ENCODE measurements at places on chromosomes 16 and 17.

GRCh38 chr16:363110-363765 lies 7.1 kb downstream of the MRPL28 start:
- DNase-seq, result no peak

- DNase-seq, result no peak
Observed at GRCh38 chr16:80962879-80963278, 43.8 kb downstream of the CMC2 start.

GRCh38 chr17:17525956-17526355 lies 29.8 kb upstream of the RASD1 start:
- DNase-seq, result no peak

DNA sequence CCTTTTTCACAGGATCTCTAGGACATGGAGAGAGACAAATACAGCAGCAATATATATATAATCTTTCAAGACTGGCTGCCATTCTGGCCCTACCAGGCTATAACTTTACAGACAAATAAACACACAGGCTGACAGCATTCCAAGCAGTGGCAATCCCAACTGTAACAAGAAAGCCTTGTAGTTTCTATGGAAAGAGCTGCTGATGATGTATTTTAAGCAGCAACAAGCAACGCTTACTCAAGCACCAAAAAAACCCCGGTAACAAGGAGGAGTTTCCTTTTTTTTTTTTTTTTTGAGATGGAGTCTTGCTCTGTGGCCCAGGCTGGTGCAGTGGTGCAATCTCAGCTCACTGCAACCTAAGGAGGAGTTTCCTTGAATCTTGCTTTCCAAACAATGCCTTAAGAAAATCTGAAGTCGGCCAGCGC lies 23.2 kb downstream of the LSM12 start:
- peak; percentile 88 for DNase-seq

DNA sequence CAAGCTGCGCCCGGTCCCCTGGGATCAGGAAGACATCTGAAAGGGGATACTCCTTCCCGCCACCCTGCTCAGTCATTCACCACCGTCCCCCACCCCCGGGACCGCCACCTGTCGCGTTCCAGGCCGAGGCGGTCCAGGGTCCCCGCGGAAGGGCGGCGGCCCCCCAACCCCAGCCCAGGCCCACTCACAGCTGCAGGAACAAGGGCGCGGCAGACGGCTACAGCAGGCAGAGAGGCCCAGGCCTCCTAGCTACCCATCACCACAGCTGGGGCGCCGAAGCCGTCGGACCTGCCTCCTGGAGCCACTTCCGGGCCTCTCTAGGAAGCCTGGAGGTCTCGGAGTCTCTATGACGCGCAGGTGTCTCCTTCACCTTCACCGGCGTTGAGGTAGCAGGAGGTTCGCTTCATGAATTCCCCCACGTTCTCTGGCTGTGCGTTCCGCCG lies at the start of gene SDR42E1:
Gene SDR42E1 (minus strand): TSS at position 272 of the 443 bp plus-strand sequence. CDS start 10,612 bp downstream, outside the sequence.
- DNase-seq, result no peak

DNA sequence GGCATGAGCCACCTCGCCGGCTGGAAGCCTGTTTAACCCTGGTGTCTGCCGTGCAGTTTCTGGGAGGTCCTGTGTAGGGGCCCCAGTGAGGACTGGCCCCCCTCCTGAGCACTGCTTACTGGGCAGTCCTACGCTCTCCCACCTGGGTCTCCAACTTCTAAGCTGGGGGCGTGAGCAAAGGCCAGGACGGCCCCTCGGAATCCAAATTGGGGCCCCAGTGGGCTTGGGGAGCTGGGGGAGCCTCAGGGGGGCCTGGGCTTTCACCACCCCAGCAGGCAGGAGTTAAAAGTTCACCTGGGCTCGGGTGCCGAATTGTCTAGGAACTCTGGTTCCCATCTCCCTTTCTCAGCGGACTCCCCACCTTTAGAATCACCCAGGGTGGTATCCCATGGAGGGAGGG lies 7.2 kb upstream of the SLC38A10 start:
- DNase-seq, result no peak

- no peak for DNase-seq
Observed at GRCh38 chr16:10495031-10495345, 85.4 kb downstream of the EMP2 start.

DNA sequence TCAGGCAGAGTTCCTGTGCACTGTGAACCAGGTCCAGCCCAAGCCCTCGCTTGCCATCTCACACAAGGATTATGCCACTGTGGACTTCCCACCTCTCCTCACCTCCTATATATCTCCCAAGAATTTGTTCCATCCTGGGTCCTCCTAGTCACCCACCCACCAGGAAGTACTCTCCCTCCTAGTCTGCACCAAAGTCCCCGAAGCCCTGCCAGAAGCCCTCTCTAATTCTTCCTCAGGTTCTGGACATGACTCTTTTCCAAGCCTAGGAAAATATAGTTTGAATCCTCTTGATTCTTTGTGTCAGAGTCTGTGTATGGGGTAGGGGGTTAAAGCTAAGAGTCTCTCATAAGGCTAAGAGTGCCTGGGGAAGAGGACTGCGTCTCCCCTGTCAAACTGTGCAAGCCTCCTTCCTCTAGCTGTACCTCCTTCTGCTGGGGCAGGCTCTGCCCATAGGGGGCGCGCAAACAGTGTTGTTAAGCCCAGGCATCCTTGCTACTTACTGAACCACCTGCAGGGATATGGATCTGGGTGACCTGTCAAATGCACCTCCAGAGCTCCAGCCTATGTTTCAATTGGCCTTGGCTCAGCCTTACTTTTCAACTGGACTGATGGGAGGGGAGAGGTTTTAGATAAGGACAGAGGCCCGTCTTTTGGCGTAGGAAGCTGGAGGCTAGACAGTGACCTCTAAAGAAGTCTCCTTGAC lies 16.6 kb upstream of the DLX4 start:
- peak; percentile 77 for DNase-seq

- DNase-seq, result no peak
Observed at GRCh38 chr16:87424266-87424665, 32.1 kb downstream of the MAP1LC3B start.

DNA sequence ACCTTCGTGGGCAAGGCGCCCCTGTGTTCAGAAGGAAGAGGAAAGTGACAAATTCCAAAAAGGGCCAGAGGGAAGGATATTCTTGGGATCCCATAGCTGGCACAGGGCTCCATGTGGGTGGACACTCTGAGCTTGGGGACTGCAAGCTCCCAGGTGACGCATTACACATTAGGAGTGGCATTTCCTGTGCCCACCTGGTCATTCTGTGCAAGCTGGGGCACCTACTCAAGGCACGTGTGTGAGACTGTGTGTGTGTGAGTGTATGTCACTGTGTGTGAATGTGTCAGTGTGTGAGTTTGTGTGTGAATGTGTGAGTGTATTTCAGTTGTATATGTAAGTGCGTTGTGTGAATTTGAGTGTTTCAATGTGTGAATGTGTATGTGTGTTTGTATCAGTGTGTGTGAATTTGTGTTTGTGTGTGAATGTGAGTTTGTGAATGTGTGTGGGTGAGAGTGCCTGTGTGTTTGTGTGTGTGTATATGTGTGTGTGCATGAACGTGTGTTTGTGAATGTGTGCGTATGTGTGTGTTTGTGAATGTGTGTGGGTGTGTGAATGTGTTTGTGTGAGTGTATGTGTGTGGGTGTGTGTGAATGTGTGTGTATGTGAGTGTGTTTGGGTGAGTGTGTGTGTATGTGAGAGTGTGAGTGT lies 1.6 kb upstream of the CD300A start:
- no peak for DNase-seq

DNA sequence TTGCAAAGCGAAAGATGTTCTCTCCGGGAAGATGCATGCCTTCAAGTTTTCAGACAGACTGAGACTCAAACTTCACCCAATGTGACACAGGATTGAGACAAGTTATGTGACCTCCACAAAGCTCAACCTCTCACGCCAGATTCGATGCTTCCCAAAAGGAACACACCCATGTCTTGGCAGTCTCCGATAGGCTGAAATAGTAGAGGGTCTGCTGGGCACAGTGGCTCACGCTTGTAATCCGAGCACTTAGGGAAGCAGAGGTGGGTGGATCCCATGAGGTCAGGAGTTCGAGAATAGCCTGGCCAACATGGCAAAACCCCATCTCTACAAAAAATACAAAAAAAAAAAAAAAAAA lies 22.1 kb downstream of the ZFHX3 start:
- peak; percentile 17 for DNase-seq

DNA sequence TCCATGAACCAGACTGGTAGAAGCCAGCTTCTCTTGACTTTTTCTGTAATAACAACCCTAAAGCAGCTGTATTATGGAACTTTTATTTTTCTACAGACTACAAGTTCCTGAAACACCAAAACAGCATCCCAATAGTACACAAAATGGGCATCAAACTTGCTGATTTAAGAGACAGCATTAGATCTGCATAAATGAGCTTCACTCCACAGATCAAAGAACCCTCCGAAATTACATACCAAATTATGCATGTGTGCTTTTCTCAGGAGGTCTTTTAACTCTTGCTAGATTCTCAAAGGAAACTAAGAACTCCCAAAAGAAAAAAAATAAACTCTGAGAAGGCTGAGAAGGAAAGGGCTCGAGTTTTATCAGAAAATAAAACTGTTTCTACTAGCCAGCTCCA lies 12.3 kb downstream of the UBE2G1 start:
- no peak for DNase-seq

GRCh38 chr16:52460639-52461178 lies 86.2 kb downstream of the TOX3 start:
- no peak for DNase-seq

DNA sequence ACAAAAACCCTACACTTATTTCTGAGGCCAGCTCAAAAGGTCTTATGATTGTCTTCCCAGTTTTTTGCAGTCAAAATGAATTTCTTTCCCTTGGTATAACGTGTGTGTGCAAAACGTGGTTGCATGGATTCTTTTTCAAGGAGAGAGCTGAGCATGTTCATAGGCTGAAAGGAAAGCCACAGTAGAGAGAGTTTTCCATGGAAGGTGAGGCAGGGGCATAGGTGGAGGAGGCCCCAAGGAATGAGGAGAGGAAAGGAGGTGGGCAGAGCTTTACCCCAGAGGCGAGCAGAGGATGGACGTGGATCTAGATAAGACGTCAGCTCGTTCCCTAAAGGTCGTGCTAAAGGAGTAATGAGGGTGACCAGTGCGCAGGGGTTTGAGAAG lies 22.8 kb downstream of the TRPV2 start:
- no peak for DNase-seq

DNA sequence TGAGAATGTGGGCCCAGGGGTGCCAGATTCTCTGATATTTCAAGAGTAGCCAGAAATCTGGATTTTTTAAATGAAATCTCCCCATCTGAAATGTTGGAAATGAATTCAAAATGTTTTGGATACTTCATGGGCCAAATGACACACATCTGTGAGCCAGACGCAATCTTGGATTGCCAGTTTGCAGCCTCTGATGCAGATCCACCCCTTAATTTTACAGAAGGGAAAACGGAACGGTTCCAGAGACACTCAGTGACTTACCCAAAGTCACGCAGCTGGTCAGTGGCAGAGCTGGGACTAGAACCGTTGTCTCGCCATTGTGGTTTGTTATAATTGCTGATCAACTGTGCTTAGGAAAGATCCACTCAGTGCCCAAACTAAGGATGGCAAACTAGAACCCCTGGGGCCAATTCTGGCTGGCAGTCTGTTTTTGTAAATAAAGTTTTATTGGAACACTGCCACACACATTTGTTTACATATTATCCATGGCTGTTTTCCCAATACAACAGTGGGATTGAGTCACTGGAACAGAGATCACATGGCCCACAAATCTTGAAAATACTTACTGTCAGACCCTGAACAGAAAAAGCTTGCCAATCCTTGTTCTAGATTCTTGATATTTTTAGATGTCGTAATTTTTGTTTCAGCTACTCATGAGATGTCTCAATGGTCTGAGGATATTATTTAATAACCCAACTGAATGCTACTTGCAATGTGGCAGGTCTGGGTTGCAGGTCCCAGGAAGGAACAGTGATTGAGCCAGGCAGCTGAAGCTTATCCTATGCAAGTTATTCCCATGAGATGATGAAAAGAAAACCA lies 143.8 kb downstream of the AXIN2 start:
- DNase-seq, result peak; percentile 56

DNA sequence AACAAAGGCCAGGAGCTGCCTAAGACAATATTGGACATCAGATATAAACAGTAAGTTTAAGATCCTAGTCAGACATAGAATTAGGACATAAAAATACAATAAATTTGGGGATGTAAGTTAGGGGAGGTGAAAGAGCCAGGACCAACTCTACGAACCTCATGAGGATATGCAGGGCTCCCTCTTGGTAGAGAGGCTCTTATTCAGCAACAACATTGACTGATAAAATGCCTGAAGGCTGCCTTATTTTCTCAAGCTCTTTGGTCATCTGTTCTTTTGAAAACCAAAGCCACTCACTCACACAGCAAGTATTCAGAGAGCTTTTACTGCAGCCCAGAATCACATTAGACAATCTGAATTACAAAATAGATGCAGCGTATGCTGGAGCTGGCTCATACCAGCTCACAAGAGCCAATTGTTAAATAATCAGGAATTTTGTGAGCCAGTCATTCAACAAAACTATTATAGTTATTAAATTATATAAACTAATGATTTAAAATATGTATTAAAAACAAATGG lies 108.6 kb upstream of the CLEC3A start:
- no peak for DNase-seq

DNA sequence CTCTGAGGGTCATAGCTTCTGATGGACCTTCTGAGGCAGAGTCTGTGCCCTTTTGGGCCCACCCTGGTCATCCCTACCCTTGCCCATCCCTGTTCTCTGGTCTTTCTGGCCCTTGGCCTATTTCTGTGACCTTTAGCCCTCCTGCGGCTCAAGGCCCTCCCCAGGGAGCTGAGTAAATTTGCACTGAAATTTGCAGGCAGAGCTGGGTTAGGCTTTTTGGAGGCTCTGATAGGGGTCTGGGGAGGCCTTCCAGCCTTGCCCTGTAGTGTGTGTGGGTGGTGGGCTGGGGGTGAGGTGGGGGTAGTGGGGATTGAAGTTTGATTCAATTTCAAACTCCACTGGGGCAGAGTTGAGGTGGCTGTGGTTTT lies 17.8 kb downstream of the RARA start:
- DNase-seq, result peak; percentile 69

DNA sequence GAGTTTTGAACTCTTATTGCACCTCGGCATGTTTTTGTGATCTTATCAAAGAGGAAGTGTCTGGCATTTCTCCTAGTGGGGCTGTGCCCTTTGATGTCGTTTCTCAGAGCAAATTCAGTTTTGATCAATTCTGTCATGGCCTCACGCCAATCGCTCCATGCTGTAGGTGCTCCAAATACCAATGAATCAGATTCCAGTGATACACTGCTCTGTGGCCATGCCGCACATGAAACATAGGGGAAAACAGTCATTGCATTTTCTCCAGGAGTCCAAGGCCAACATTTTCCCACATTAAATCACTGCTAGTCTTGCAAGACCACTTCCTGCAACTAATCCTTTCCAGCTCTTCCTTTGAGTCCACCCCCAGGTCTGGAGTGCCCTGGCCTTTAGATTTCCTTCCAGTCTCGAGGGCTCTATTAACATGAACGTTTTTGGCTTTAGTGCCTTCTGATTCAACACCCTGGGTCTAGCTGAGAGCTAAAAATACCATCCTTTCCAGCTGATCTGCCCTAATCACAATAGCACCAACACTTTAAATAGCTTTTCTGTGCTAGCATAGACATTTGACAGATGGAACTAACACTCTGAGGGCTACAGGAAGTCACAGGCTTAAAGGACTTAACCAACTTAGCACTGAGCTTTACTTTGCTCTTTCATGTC lies 18.2 kb upstream of the RASL10B start:
- peak; percentile 94 for DNase-seq

- DNase-seq, result no peak
Observed at GRCh38 chr16:7964744-7965143, 625.6 kb downstream of the TMEM114 start.

All from cardiac fibroblast (primary cell).